ENCODE measurements at places on chromosomes 2 and 18.

GRCh38 chr2:241219030-241219382 is 30.5 kb downstream of the ANO7 start:
- no peak for DNase-seq

DNA sequence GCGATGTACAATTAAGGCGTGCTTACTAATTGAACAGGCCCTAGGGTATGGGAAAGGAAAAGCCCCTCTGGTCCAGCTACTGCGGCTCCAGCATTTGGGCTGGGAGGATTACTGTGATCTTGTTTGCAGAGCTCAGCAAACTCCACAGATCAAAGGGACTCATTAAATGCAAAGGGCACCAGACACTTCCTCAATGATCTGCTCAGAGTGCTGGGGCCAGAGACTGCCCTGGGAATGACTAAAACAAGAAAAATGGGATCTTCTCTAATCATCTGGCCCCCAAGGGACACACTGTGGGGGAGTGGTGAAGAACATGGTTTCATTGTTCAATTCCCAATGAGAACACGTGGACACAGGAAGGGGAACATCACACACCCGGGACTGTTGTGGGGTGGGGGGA is 85.0 kb downstream of the MARCHF4 start:
- no peak for DNase-seq

- peak; percentile 5 for DNase-seq
These were observed 556 bp downstream of the DNMT3A start for GRCh38 chr2:25341011-25341727.

DNA sequence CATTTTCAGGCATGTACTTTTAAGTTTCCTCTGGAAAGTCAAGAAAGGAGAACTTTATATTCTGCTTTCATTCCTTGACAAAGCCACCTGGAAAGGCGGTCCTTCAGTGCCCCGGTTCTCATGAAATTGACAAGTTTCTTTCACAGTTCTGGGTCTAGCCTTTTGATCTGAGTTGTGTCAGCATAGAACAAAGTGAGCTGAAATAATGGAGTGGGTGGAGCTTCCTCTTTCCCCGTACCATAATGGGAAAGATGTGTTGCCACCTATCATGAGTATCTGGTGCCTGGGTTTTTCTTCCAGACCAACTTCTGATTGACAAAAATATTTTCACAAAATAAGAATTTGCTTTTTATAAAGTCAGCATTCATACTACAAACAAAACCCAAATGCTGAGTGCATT is 49.3 kb downstream of the PTRHD1 start:
- DNase-seq = no peak

DNA sequence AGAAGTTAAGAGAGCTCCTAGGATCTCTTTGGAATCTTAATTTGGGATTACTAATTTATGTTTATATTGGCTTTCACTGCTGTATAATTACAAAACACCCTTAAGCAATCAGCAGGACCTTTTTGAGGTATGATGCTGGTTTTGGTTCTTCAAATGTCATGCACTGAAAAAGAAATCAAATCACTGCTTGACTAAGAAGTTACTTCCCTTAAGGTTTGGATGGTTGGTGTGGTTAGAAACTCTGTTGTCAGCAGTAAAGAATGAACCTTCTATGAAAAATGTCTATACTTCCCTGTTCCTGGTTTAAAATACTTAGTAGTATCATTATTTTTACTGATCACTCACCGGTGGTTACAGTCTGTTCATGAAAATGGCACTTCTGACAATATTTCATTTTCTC is 5.5 kb downstream of the COLEC12 start:
- no peak for DNase-seq

- no peak for DNase-seq
These were observed 167.4 kb downstream of the GULP1 start for GRCh38 chr2:188459061-188459460.

GRCh38 chr2:118269408-118270051 is 181.3 kb downstream of the INSIG2 start:
- no peak for DNase-seq

GRCh38 chr2:143948710-143949109 is 571.2 kb downstream of the ZEB2 start:
- DNase-seq = no peak

GRCh38 chr2:161994761-161995520 is 79.1 kb downstream of the DPP4 start:
- no peak for DNase-seq

DNA sequence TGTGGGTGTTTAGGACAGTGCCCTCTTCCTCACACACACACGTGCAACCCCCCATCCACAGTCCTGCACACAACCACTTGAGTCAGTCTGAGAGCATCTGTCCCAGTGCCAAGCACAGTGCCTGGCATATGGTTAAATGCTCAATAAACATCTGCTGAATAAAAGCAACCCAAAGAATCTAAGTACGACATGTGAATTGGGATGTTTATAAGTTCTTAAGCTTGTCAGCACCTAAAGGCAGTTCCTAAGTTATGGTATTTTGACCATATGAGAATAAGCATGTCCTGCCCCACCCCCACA is 37.8 kb downstream of the CAPN13 start:
- DNase-seq = no peak

DNA sequence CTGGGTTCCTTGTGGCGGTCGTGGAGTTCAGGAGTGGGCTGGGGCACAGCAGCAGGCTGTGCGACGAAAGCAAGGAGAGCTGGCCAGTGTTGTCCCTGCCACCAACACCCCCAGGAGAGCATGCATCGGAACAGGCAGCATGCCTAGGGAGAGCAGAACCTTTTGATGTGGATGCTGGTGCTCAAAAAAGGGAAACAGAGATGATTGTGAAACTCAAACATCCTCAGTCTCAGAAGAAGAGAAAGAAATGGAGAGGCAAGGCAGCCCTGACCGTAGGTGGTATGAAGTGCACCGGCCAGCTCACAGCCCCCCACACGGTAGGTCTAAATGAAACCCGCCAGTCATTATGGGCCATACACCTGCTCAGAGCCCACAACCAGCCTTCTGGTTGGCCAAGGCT is 253.4 kb downstream of the GBX2 start:
- no peak for DNase-seq

DNA sequence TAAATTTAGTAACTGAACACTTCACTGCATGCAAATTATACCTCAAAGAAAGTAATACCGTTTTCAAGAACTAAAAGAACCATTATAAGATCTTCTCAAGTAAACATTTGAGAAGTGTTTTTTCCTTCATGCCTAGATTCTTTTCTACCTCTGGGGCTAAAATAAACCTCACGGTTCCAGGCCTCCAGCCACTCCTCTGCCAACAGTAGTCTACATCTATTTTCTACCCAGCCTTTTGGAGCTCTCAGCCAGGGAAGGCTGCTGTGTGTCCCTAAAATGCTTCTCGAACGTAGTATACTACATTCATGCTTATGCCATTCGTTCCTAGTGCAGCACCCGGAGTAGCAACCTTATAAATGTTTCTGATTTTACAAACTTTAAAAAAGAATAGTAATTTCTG is 219.7 kb downstream of the AFF3 start:
- no peak for DNase-seq

DNA sequence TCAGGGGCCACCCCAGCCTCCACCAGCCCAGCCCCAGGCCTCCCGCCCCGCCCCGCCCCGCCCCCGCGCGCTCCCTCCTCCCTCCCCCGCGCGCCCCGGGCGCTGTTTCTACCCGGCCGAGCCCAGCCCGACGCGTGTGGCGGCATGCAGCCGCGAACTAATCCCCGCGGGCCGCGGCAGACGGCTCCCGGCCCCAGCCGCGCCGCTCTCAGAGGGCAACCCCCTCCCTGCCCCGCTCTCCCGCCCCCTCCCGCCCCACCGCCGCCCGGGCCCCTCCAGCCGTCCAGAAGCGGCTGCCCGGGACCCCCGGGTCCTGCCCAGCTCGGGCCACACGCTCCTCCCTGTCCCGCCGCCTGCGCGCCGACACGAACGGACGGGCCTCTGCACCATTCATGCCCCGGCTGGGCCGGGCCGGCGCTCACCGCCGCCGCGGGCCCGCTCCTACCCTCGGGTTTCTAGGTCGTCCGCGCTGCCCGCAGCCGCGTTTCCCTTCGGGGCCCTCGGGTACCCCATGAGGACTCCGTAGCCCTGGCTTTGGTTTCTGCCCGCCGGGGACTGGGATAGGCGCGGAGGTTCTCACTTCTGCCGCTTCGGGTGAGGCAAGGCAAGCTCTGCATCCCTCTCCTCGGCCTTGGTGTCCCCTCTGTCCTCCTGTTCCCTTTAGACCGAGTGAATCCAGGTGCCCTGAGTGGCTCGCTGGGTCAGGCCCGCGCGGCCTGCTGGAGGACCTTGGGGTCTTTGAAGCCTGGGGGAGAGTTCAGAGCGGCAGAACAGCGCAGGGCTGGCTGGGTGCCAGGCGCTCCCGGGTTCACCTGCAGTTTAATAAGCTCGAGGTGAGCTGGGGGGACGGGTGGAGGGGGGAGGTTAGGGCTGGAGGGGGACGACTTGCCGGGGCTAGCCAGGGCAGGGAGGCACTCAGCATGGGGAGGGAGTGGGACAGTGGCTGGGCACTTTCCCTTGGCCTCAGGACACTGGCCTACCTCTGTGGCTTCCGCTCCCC is 3.1 kb downstream of the WNT10A start:
- no peak for DNase-seq

DNA sequence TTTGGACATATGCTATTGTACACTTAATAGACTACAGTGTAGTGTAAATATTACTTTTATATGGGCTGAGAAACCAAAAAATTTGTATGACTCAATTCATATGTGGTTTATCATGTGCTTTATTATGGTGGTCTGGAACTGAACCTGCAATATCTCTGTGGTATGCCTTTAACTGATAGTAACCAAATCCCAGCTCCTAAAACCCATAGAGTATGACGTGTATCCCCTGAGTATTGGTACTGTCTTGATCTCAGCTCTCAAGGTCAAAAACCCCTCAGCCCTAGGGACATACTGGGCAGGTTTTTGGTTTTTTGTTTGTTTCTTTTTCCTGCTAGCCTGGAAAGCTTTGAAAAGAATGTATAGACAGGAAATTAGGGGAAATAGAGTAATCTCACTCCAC is 42.2 kb upstream of the ARHGAP15 start:
- no peak for DNase-seq

DNA sequence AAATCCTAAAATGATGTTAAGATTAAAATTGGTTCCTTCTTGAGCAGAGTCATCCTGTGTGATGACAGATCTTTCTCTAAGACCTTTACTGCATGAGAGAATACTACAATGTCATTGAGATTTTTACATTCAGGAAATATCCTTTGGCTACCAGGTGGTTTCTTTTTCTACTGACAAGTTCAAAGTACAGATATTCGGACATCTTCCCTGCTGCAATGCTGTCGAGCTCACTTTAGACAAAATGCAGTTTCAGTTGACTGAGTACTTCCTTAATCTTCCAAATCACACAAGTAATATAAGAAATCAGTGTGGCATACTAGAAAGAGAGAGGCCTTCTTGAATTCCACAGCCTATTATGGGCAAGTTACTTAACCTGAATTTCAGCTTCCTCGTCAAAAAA is 207.9 kb upstream of the ACVR2A start:
- DNase-seq = no peak

- DNase-seq = no peak
These were observed 92.9 kb downstream of the DTNA start for GRCh38 chr18:34802959-34803358.

GRCh38 chr2:168096158-168096557 is 151.2 kb downstream of the STK39 start:
- no peak for DNase-seq

DNA sequence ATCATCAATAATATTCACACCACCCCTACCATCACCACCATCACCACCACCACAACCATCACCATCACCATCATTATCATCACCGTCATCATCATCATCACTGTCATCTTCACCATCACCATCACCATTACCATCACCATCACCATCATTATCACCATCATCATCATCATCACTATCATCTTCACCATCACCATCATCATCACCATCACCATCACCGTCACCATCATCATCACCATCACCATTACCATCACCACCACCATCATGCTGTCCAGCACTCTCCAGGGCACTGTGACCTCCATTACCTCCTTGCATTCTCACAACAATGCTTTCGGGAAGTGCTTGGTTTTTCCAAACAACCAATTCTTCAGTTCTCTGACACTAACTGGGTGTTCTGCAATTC is 13.1 kb upstream of the TEX44 start:
- no peak for DNase-seq

- no peak for DNase-seq
These were observed 10.7 kb downstream of the ACP1 start for GRCh38 chr2:275466-275865.

- no peak for DNase-seq
These were observed 10.1 kb upstream of the FBXO11 start for GRCh38 chr2:47916412-47916811.

DNA sequence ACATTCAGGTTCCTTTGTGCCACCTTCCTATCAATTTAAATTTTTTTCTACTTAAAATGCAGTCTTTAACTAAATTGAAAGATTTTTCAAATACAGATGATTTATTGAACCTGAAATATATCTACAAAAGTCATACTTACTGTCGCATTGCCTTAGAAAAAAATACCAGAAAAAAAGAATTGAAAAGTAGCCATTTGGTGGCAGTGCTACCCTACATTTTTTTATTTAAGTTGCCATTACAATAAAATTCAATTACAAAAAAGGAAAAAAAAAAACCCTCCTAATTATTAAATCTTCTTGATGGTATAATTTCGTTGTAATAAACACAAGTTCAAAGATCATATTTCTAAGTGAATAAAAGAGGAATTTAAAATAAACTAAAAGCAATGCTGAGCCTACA is 43.4 kb downstream of the DSC3 start:
- DNase-seq = no peak

GRCh38 chr2:219444566-219445091 is 10.0 kb downstream of the SPEG start:
- DNase-seq = no peak

DNA sequence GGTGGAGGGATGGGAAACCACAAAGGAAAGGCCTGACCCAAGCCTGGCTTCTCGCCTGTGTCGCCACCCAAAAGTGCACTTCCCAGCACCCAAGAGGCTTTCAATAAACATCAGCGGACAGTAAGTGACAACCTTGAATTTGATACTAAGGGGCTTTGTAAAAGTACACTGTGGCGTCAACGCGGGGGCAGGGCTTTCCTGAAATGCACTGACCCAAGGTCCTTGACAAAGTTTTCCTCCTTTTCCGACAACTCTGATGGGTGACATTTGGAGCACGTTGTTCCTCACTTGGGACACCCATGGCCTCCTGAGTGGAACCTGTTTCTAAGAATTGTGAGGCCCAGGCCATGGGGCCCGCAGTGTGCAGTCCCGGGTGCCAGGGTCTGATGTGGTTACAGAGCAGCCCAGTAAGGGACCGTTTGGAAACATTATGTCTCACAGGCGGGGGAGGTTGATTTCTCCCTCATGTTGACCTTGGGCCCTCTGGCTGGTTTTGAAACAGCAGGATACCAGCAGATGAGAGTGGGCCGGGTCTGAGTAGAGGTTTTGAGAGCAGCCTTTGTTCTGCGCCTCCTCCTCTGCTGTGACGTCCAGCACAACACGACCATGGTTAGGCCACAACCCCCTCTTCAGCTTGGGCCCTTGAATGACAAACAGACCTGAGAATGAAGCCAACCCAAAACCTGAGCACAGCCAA is 2.8 kb upstream of the ZBTB14 start:
- DNase-seq = no peak

DNA sequence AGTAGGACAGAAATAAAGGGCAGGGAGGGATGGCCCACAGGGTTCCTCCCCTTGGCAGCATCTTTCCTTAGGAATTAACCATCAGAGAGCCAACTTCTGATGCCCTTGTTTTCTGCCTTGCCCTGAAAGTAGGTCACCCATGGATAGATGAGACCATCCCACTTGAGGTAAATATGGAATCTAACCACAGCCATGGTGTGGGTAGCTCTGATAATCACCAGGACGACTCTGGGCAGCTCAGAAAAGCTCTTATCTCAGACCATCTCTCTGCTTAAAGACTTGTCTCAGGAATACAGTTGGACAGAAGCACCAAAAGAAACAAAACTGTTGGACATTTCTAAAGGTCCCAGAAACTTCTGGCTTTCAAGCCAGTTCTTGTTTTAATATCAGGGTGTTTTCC is 101.4 kb upstream of the CELF4 start:
- DNase-seq = no peak
